ENCODE measurements at places on chromosomes 2 and 18.

GRCh38 chr2:191311627-191312026, 66.4 kb downstream of the MYO1B start:
- no peak for DNase-seq

- DNase-seq: peak; percentile 72
These were observed 16.3 kb upstream of the MYO1B start for GRCh38 chr2:191228861-191229260.

DNA sequence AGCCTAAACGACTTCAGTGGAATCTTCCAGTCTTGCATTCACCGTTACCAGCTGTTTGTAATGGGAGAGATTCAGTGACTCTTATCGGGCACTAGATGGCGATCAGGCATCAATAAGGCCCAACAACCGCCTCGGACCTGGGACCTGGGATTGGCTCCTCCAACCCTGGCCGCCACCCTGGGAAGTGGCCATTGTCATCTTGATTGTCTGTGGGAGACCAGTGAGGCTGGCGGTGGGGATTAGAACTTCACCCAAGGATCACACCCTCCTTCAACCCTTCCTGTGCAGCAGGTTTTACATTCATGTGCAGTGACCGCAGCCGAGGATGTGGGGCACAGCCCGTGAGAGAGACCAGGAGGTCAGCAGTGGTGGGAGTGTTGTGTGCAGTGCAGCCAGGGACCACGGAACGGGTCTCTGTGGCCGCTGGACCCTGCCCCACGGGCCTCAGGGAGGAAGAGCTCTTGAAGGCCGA, 85.3 kb downstream of the SPP2 start:
- peak; percentile 47 for DNase-seq

DNA sequence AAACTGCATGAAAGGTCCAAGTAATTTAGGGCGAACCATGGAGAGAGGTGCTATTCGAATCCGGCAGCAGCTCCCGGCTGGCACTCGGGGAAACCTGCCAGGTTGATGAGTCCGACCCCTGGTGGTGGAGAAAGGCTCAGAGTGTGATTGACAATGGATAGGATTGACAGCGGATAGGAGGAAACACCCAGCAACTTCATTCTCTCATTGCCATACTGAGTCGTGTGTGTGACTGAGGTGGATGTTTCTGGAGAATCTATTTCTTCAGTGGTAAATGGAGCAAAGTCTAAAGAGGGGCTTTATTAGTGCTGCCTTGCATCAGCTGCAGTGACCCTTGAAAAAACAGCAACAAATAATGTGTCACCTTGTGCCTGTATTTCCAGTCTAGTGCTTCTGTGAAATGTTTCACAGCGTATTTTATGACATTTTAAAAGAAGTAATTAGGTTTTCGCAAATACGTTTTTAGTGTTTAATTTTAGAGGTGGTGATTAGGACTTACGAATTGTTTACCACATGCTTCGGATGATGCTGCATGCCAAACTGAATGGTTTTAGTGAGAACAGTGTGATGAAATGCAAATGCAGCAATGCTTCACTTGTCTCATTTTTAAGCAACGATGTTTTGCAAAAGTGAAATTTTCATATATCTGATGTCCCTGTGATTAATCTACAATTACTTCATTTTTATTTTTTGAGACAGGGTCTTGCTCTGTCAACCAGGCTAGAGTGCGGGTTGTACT, 102.0 kb downstream of the DCDC2C start:
- no peak for DNase-seq

GRCh38 chr18:60466677-60467076, 94.1 kb upstream of the MC4R start:
- DNase-seq: no peak

DNA sequence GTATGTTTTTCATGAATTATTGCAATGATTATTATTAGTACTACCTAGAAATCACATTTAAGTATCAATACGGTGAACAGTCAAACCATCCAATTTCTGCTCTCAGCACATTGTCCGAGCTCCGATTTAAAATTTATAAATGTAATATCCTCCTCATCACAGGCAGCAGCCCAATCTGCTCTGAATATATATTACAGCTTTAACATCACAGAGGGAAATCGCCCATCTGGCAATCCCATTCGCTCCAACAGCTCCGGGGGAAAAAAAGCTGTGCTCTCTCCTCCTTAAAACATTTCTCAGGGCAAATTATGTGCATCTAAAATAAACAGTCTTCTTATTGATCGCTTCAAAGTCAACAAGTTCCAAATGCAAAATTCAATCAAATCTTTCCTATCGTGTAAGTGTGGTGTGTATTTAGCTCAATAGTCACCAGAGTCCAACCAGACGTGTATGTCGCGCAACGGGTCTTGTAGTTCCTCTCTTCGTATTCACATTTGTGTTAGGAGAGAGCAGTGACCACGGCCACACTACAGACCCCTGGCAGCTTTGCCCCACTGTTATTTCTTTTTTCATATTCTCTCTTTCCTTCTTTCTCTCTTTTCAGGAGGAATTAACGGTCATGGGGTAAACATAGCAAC, 2.4 kb downstream of the FIGN start:
- DNase-seq: no peak

GRCh38 chr2:61536572-61537276, 1.4 kb downstream of the XPO1 start:
- DNase-seq: peak; percentile 81

DNA sequence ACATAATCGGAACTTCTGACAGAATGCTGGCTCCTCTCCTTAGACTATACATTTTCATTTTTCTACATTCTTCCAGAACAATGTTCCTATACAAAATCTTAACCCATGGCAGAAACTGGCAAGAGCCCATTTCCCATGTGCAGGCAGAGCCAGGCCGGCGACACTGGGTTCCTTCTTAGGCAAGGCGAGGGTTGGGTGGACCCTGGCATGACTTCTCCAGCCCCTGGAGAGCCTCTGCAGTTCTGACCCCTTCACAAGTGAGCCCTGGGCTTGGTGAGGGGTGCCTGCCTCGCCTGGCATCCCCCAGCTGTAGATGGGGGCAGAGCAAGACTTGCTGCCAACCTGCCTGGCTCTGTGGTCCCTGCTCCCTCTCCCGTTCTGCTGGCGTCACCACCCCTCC, 5.0 kb downstream of the GYPC start:
- no peak for DNase-seq

GRCh38 chr18:55351980-55352714, 235.8 kb downstream of the TCF4 start:
- no peak for DNase-seq

- DNase-seq: no peak
These were observed 89.7 kb downstream of the NPAS2 start for GRCh38 chr2:100909534-100910081.

DNA sequence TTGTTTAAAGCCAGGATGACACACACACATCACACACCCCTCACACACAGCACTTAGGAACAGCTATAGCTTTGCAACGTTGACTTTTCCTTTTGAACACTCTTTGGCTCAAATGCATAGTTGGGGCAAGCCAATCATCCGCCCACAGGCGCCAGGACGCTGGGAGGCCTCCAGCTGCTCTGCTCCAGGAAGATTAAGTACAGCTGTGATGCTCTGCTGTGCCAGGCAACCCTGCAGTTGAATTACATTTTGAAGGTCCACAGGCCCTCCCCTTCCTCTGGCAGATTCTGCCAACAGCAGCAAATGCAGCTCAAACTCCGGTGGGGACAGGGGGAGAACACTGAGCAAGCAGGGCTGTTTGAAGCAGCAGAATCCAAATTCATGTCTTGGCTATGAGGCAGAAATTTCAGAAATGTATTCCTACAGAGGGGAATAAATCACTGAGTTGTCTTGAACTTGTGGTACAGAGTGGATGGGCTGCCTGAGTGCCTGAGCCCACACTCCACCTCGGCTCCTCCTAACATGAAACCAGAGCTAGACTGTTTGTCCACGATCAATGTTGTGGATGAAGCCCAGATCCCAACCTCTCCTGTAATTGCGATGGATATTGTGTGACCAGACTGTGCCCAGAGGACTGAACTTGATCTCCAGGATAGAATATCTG, 86.5 kb upstream of the PPP1CB start:
- DNase-seq: peak; percentile 78

DNA sequence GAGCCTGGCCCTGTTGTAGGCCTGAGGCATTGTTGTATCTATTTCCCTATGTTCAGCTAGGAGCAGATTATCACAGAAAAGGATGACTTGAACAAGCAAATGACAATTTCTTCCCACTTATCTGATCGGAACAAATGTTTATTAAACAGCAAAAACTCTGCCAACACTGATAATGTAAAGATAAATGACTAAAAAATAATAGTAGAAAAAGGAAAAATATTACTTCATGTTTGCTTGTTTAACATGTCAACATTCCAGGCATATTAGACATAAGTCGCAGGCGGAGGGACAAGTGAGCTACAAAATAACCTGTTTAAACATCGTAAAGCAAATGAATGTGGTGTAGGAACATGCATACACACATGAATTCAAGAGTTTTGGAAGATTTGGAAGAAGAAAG, 257.9 kb downstream of the TMX3 start:
- DNase-seq: no peak

DNA sequence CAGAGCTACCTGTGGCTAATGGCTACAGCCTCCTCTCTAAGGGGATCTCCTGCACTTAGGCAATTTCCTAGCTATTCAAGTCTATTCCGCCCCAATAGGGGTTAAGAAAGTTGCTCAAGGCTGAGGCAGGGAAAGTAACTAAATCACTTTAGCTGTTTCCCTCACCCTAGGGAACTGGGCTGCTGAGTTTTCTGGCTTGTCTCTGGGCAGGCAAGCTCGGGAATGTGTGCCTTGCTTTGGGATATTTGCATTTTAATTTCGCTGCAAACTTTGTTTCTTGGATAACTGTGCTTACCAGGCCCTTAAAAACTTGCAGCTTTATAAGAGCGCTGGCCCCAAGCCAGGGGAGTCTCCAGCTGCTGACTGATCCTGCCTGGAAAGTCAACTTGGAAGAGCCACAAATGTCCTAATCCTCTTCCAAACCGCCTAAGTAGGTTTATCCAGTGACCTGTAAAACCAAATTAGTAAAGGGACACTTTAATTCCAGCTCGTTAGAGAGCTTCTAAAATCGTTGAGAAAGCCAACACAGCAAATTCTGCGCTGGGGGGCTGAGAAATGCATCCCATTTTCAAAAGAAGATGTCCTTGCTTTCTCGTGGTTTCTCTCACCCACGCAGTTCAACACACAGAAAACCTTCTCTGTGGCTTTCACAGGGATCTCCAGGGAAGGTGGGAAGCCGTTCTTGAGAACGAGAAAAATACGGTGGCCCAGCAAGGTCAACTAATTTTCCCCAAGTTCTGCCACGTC, 59.5 kb upstream of the SP3 start:
- no peak for DNase-seq

DNA sequence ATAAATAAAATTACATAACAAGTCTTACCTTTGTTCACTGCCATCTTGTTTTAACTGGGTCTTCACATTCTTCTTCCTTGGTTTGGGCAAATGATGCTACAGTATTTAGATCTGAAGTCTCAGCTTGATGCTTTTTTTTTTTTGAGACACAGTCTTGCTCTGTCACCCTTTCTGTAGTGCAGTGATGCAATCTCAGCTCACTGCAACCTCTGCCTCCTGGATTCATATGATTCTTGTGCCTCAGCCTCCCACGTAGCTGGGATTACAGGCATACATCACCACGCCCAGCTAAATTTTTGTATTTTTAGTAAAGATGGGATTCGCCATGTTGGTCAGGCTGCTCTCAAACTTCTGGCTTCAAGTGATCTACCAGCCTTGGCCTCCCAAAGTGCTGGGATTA, 53.2 kb upstream of the MAT2A start:
- DNase-seq: no peak

- no peak for DNase-seq
These were observed 8.4 kb upstream of the SP9 start for GRCh38 chr2:174326161-174327020.

DNA sequence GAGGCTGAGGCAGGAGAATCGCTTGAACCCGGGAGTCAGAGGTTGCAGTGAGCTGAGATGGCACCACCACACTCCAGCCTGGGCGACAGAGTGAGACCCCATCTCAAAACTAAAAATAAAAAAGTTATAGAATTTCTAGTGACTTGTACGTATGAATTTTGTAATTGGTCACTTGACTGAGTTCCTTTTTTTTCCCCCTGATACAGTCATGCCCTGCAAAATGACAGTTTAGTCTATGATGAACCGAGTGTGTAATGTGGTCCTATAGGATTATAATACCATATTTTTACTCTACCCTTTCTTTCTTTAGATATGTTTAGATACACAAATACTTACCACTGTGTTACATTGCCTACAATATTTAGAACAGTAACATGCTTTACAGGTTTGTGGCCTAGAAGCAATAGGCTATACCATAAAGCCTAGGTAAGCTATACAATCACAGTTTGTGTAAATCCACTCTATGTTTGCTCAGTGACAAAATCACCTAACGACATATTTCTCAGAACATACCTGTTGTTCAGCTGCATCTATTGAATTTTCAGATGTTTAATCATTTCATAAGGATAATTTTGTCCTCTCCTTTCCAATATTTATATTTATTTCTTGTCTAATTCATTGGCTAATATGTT, 25.4 kb downstream of the SOCS6 start:
- DNase-seq: no peak

DNA sequence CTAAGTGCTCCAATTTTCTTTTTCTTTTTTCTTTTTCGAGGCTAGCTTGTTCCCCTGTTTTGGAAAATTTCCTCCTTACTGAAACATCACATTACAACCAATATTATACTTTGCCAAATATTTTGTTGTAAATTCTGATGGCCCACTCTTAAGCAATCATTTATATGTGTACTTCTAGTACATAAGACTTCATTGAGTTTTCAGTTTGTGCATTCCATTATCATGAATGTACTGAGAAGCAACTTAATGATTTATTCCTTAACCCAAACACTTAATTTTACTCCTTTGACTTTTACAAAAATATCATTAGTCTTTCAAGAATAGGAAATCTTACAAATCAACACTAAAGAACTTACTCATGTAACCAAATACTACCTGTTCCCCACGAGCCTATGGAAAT, 242.4 kb downstream of the ARHGAP15 start:
- DNase-seq: no peak

GRCh38 chr2:147789720-147790119, 55.1 kb upstream of the ACVR2A start:
- DNase-seq: no peak

- DNase-seq: no peak
These were observed 142.1 kb downstream of the FAM124B start for GRCh38 chr2:224259831-224260230.

DNA sequence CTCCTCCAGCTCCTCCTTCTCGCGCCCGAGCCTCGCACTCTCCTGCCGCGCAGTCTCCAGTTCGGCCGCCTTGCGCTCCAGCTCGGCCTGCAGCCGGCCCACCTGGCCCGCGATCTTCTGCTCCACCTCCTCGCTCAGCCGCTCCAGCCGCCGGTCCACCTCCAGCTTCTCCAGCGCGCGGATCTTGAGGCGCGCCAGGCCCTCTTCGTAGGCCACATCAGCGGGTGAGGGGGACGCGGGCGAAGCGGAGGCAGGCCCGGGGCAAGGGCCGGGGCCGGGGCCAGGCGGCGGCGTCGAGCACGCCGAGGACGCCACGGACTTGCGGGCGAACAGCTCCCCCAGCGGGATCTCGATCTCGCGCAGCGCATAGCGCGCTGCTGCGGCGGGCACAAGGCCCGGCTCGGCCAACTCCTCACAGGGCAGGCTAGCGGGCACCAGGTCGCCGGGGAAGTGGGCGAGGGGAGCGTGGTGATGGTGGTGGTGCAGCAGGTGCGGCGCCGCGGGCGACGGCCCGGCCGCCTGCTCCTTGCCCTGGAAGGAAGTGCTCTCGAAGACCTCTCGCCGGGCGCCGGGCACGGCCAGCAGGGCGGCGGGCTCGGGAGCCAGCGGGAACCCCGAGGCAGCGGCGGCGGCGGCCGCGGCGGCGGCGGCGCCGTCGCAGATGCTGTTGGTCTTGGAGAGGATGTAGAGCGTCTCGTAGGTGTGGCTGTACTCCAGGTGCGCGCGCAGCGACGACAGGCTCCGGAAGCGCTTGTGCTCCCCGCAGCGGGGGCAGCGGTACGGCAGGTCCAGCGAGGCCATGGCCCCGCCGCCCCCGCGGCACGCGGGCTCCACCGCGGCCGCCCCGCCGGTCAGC, 15.2 kb downstream of the FBXO41 start:
- DNase-seq: no peak

Data from NCI-H446 treated with DMSO at 0.1 percent for 48 hours (cell line).